ENCODE measurements at places on chromosomes 11 and 22.

- DNase-seq = no peak
Observed at GRCh38 chr22:35555483-35555890, 14.9 kb downstream of the RASD2 start.

DNA sequence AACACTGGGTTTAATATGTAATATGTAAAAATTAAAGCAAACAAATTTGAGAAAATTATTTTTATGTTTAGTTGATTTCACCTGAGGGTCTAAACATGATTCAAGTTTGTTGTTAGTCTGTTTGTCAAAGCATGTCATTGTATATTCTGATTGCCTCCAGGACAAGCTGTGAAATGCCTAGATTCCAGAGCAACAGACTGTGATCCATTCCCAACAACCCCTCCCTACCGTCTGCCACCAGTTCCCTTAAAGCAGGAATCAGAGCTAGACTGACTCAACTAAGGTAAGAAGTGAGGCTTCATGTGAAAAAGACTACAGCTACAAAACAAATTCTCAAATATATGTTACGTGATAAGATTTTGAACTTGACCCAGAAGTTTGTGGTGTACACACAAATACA lies 304.2 kb downstream of the RAB38 start:
- no peak for DNase-seq

DNA sequence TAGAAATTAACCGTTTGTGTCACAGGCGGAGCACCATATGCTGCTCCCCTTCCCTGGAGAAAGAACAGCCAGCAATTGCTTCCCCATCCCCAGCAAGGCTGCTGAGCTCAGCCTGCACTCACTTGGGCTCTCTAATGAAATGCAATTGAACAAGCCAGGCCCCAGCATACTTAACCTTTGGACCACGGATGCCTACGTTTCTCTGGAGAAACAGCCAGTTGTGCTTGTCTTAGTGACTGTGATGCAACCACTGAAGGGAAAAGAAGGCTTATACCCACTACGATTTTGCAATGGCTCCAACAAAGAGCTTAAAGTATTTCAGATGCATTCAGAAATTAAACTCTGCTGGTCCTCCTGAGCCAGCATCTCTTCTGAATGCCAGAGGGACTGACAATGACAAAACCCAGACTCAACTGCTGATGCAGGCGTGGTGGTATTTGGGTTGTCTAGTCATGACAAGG lies 51.3 kb upstream of the SESN3 start:
- no peak for DNase-seq

DNA sequence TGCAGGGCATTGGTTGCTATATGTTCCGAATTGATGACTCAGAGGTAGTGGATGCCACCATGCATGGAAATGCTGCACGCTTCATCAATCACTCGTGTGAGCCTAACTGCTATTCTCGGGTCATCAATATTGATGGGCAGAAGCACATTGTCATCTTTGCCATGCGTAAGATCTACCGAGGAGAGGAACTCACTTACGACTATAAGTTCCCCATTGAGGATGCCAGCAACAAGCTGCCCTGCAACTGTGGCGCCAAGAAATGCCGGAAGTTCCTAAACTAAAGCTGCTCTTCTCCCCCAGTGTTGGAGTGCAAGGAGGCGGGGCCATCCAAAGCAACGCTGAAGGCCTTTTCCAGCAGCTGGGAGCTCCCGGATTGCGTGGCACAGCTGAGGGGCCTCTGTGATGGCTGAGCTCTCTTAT lies 5.4 kb upstream of the TTC36 start:
- DNase-seq = no peak

GRCh38 chr11:72263361-72263760 lies 19.4 kb upstream of the PHOX2A start:
- no peak for DNase-seq

DNA sequence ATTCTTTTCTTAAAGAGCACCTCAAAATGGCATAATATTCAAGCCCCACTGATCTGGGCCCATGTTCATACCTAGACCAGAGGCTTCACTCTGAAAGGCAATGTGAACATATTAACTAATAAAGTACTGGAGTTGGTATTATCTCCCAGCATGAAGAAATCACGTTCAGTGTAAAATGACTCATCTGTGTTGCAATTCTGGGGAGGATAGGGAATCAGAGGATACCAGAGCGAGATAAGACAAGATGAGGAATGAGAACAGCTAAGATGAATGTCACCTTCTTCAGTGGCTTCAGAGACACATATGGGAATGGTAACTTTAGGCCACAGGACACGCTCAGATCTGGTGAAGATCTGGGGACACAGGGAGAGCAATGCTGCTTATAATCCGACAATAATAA lies 121.1 kb downstream of the NTM start:
- no peak for DNase-seq

GRCh38 chr22:39589875-39590274 lies 19.3 kb downstream of the CACNA1I start:
- no peak for DNase-seq

- DNase-seq = no peak
Observed at GRCh38 chr11:76156971-76157427, 49.3 kb downstream of the WNT11 start.

DNA sequence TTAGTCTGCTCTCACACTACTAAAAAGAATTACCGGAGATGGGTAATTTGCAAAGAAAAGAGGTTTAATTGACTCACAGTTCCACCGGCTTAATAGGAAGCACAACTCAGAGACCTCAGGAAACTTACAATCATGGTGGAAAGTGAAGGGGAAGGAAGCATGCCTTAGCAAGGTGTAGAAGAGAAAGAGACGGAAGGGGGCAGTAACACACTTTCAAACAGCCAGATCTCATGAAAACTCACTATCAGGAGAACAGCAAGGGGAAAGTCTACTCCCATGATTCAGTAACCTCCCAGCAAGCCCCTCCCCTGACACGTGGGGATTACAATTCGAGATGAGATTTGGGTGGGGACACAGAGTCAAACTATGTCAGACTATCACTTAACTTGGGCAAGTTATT lies 236.6 kb upstream of the ANO3 start:
- DNase-seq = no peak

DNA sequence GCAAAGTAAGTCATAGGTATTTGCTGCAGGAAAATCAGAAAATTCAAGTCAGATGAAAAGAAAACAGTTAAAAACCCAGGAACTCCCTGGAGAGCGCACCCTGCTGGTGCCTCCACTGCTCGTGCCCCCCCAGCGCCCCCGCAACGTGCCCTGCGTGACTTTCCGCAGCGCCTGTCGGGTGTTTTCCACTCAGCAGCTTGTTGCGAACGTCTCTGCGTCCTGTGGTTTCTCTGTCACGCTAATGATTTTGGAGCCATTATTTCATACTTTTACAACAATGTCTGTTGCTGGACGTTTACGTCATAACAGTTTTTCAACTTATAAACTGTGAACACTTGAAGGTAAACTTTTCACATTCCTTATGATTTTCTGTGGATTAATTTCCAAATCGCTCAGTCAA lies 5.0 kb downstream of the CRELD2 start:
- no peak for DNase-seq

- peak; percentile 34 for DNase-seq
Observed at GRCh38 chr22:35538801-35539321, 1.8 kb upstream of the RASD2 start.

- DNase-seq = peak; percentile 22
Observed at GRCh38 chr11:46119352-46120216, 1.7 kb downstream of the PHF21A start.

DNA sequence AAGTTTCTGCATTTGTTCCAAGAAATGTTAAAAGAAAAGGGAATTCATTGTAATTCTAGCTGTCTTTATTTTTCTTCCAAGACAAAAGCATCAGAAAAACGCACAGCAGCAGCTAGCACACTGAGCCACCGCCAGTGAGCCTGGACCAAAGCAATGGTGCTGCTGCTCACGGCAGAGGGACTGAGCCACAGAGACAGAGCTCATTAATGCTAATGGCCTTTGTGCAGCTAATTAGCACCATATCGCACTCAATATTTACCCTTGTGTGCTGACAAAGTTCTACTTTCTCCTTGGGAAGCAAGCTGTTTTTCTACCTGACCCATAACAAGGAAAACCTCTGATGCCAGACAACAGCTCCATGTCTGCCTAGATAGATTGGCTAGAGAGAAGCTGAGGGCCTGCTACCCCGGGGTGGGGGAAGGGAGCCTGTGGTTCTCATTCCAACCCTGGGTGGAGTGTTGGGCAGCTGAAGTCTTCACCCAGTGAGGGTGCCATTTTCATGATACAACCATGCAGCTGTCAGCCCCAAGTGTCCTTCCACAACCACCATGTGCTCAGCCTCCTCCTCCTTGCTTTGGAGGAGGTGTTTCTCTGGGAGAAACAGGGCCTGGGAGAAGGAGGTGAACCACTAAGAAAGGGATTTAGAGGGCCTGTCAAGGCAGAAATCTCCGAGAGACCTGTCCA lies 131.1 kb upstream of the NCAM1 start:
- no peak for DNase-seq

- DNase-seq = no peak
Observed at GRCh38 chr11:3058753-3059664, 1.8 kb upstream of the CARS1 start.

DNA sequence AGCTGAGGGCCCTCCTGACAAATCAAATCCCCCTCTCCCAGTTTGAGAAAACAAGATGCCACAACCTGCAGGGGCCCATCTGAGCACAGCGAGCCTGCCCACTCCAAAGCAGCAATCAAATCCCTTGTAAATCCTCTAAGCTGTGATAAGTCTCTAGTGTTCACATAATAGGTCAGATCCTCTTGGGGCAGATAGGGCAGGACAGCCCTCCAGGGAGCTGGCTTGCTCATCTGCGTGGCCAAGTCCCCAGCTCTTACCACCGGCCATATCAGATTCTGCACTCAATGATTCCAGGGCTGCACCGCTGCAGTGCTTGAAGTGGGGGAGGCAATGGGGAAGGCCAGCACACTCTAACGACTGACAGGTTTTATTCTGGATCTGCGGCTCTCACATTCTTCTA lies 29.6 kb upstream of the FLI1 start:
- DNase-seq = no peak

DNA sequence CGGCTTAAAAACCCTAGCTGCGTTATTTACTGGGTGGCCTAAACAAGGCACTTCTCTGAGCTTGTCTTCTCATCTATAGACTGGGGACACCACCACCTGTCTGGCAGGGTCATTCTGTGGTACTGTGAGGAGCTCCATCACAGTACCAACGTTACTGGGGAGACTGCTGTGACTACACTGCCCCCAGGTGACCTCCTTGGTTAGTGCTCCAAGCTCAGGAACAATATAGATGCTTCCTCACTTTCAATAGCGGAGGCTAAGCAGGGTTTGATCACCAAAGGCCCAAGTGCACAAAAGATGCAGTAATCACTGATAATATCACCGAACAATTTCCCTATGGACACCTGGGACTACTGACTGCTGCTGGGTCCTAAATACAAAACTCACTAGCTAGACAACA lies 18.8 kb downstream of the PRPF19 start:
- DNase-seq = no peak

Data from stimulated activated CD4-positive, alpha-beta T cell treated with anti-CD3 and anti-CD28 coated beads, TNF-alpha, amount 100 ng/mL, for 48 hours (primary cell).